ENCODE measurements at places on chromosomes 1 and 21.

DNA sequence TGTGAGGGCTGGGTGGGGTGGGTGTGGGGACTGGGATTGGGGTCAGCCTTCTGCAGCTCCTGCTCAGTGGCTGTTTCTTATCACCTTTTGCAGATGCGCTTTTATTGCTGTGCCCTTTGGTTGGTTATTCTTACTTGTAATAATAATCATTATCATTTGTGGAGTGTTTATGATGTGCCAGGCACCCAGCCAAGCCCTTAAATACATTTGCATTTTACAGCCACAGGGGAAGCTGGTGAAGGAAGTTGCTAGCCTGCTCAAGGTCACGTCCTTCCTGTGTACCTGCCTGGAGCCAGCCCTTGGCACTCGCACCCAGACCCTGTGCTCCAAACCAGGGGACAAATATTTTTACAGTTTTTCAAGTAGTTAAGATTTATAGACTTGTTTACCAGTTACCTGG is 144.0 kb downstream of the PGBD5 start:
- no peak for DNase-seq

- no peak for DNase-seq
Observed at GRCh38 chr1:2582391-2582790, 4.2 kb upstream of the PRXL2B start.

GRCh38 chr1:43947874-43948437 is 1.2 kb downstream of the IPO13 start:
- no peak for DNase-seq

DNA sequence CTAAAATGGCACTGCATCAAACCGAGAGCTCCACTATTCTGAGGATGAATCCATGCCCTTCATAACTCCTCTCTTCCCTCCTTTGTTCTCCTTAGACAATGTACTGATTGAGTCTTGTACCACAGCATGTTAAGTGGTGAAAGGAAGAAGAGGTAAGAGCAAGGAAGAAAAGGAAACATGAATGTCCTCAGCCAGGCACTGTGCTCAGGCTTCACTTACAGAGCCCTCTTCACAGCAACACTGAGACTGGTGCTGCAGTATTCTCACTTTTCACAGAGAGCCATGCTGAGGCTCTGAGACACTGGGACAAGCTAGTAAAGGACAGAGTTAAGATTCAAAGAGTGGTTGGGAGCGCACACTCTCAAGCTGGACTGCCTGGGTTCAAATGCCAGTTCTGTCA is 143.5 kb downstream of the AKT3 start:
- no peak for DNase-seq

GRCh38 chr1:211839106-211839505 is 8.5 kb upstream of the LPGAT1 start:
- DNase-seq = no peak

DNA sequence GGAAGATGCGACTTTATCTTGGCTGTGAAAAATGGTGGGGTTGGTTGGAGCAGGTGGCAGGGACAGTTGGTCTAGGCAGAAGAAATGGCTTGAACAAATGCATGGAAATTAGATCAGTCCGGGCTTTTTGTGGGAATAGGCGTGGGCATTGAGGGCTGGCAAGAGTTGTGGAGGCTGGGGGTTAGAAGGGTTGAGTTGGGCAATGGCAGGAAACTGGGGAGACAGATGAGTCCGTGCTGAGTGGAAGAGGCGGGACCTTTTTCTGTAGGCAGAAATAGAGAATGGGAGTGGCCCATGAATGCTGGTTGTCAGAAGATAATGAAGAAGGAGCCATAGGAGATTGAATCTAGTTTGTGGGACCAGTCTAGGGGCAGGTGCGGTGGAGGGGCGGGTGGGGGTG is 6.9 kb downstream of the PDPN start:
- no peak for DNase-seq

- no peak for DNase-seq
Observed at GRCh38 chr1:154822717-154823116, 47.4 kb downstream of the KCNN3 start.

GRCh38 chr21:35232545-35233176 is 183.6 kb upstream of the RUNX1 start:
- DNase-seq = peak; percentile 21

DNA sequence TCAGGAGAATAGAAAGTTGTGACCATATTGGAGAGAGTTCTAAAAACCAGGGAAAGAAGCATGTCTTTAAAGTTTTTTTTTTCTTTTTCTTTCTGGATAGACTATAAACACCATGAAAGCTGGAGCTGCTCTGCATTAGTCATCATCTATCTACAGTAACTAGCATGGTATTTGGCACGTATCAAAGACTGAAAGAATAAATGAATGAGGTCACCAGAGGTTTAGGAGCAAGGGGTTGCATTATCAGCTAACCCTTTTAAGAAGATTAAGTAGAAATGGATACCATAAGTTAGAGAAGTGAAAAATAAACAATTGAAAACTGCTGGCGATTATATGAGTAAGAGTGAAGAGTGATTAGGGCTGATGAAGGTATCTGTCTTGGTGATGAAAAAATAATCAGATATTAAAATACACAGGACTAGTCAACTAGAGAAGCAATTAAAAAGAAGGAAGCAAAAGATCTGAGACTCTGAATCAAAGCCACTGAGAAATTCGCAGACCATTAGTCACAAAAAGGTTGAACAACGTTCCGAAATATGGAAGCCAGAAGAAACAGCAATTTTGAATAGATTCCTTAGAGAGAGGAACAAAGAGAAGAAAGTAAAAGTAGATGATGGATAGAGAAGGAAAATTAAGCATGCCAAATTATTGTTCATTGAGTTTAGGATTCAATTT is 536.4 kb downstream of the DPYD start:
- DNase-seq = peak; percentile 84

DNA sequence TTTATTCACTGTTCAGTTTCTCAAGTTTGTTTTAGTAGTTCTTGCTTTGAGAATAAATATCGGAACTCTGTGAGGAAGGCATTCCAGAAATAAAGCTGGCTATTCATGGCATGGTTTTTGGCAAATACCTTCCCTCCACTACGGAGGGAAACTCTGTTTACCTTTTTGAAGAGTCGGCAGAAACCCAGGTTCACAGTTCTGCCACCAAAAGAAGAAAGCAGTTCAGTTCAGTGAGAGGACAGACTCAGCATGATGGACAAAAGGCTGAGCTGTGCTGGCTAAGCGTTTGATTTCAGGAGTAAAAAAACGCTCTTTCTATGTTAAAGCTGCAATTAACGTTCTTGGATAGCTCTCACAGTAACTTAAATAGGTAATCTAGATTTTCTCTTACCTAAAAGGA is 42.4 kb downstream of the CNN3 start:
- no peak for DNase-seq

GRCh38 chr21:24225431-24225830 is 1381.8 kb downstream of the MRPL39 start:
- DNase-seq = peak; percentile 68

- peak; percentile 71 for DNase-seq
Observed at GRCh38 chr1:88892357-88892877, 1.1 kb upstream of the GTF2B start.

DNA sequence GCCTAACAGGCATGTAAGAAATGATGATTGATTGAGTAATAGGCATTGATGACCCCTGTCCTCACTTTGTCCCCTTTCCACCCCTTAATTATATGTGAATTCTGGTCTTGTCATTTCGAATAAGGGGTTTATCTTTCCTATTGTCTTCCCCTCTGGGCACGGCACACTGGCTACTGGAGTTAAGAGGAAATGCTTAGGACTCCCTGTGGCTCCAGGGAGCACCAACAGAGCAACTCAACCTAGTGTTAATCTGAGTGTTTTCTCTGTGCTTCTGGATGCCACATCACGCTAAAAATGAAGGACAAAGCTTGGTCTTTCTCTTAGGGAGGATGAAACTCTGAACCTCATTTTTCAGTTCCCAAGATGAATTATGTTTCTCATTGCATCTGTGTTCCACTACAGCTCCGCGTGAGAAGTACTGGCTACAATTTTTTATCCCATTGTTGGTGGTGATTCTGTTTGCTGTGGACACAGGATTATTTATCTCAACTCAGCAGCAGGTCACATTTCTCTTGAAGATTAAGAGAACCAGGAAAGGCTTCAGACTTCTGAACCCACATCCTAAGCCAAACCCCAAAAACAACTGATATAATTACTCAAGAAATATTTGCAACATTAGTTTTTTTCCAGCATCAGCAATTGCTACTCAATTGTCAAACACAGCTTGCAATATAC is 5.3 kb downstream of the FCER1A start:
- DNase-seq = no peak

Measured in fibroblast of skin of back (primary cell).